Activated CD4-positive, CD25-positive, alpha-beta regulatory T cell (primary cell): ENCODE measurements at places on chromosomes 7 and 10.

DNA sequence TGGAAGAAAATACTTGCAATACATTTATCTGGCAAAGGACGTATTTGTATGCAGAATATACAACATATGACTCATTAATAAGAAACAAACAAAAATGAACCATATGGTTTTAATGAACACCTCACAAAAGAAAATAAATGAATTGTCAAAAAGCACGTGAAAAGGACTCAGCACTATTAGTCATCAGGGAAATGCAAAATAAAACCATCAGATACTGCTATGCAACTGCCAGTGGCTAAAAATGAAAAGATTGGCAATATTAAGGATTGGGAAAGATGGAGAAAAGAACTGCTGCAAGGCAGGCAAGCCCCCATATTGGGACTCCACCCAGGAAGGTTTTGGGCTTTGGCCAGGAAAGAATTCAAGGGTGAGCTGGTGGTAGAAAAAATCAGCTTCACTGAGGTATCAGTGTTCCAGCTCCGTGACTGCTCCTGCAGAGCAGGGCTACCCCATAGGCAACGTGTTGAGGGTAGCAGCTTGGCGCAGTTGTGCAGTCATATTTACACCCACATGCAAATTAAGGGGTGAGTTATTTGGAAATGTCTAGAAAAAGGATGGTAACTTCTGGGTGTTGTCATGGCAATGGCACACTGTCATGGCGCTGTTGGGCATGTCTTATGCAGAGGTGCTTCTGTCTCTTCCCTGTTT, 72.7 kb downstream of the CUBN start:
- DNase-seq: no peak

DNA sequence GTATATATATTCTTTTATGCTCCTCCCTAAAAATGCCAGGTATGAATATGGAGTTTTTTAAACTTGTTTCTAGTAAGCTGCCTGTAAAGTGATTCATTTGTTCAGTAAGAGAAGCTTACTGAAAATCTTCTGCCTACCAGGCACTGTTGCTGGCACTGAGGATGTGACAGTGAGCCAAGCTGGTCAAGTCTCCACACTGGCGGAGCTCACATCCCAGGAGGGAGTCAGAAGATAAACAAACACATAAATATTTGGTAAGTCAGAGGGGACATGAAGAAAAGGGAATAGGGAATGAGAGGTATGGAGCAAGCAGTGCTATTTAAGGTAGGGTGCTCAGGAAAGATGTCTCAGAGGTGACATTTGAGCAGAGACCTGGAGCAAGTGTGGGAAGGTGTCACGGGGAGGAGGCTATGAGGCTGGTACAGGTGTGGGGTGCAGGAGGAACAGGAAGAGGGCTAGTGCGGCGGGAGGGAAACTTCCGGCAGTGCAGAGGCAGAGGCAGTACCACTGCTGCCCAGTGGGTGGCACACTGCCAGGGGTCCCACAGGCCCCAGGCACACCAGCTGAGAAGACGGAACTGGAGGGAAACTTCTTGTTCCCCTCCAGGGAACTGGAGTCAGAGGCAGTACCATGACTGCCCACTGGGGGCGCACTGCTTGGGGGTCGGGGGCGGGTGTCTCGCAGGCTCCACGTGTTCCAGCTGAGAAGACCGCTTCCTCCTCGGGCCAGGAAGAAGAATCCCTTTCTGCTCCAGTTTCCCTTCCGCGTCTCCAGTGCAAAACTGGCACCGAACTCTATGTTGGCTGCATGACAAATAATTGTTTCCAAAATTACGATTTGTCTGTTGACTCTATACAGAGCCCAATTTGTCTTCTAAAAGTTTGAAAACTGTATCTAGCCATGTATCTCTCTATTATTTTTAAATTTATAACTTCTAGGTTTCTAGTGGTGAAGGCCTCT, 161.0 kb downstream of the TEX36 start:
- DNase-seq: no peak

- no peak for DNase-seq
These were observed 12.5 kb upstream of the TNS3 start for GRCh38 chr7:47594406-47594805.

GRCh38 chr7:28165961-28166955, 14.3 kb downstream of the JAZF1 start:
- DNase-seq: no peak

DNA sequence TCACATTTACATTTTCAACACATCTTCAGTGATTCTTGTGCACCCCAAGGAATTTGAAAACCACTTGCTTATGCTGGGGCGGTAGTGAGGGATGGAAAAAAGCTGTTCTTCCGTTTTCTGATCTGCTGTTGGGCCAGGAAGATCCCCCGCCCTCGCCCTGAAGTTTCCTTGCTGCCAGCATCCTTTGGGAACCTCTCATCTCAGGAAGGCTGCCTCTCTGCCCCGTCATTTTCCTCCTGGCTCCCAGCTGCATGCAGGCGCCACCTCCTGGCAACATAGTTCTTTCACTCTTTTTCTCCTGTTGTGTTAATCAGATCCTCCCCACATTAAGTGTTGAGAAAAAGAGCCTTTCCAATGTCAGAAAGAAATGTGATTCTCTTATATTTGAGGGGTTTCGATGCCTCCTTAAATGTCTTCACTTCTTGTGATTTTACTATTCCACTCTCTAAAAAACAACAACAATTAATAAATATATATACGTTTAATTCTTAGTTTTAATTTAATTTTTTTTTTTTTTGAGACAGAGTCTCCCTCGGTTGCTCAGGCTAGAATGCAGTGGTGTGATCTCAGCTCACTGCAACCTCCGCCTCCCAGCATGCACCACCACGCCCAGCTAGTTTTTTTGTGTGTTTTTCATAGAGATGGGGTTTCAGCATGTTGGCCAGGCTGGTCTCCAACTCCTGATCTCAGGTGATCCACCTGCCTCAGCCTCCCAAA, 122.9 kb downstream of the RALA start:
- DNase-seq: peak; percentile 18

DNA sequence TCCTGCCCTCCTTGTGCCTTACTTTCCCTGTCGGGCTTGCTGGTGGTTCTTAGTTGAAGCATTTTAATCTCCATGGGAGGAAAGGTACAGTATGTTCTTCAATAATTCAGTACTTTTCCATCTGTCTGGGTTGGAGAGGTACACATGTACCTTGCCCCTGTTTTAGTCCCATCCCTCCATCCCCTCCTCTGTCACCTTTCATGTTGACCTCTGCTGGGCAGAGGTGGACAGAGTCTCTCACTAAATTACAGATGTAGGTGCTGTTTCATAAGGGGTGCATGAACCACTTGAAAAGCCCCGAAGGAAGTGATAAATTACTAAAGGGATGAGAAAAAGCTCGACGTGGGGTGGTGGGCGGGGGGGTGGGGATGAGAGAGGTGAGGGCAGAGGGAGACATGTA, 5.4 kb downstream of the AGFG2 start:
- no peak for DNase-seq
